HS-27A (cell line): ENCODE measurements at places on chromosomes 13 and 19.

- DNase-seq: no peak
These were observed 110.3 kb downstream of the GADD45B start for GRCh38 chr19:2586196-2586595.

- DNase-seq: no peak
These were observed 12.6 kb downstream of the KLC3 start for GRCh38 chr19:45352914-45353796.

- no peak for DNase-seq
These were observed 94.2 kb downstream of the FRY start for GRCh38 chr13:32125751-32126150.

- no peak for DNase-seq
These were observed 703 bp downstream of the RASGRP4 start for GRCh38 chr19:38425222-38425809.

- no peak for DNase-seq
These were observed 516.5 kb downstream of the SUCLA2 start for GRCh38 chr13:47484548-47484947.

- no peak for DNase-seq
These were observed 227.5 kb upstream of the SERP2 start for GRCh38 chr13:44146138-44146537.

- no peak for DNase-seq
These were observed 79.4 kb downstream of the SLC15A1 start for GRCh38 chr13:98672947-98673613.

GRCh38 chr19:21947775-21948174 is 63.0 kb downstream of the ZNF208 start:
- DNase-seq: no peak

- no peak for DNase-seq
These were observed 60.7 kb downstream of the MCF2L start for GRCh38 chr13:113029487-113030258.

DNA sequence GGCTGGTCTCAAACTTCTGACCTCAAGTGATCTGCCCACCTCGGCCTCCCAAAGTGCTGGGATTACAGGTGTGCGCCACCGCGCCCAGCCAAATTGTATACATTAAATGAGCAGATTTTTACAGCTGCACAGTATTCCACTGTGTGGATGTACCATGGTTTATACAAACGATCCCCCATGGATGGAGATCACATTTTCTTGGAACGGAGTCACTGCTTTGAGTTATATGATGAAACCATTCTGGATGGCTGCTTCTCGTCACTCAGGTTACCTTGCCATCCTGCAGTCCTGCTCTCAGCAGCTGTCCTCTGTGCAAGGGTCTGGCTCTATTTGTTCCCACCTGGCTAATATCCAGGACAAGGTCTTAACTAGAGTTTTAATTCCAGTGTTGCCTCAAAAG is 39.1 kb upstream of the SLC15A1 start:
- DNase-seq: no peak

DNA sequence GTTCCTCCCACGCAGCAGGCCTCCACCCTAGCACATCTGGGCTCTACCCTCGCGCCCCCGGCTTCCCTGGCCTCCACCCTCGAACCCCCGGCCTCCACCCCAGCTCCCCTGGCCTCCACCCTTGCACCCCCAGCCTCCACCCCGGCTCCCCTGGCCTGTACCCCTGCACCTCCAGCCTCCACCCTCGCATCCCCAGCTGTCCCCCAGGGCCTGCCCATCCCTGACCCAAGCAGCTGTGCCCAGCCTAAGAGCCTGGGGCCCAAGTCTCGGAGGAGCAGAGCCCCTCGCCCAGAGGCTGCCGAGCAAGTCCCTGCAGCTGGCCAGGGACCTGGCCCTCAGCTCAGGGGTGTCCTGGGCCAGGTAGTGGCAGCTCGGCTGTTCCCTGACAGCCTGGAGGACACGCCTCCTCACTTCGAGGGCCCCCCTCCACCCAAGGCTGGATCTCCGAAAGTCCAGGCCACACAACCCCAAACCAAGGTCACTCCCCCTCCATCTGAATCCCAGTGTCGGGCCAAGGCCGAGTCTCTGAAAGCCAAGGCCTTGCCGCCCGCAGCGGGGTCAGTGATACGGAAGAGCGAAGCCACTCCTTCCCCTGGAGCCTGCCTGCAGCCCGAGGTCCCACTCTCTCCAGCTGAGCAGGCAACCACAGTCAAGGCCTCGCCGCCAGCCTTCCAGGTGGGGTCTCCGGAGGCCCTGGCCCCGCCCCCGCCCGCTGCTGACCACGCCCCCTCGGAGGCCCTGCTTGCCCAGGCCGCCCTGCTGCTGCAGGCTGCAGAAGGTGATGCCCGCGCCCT is 7.9 kb upstream of the ARHGAP33 start:
- no peak for DNase-seq

DNA sequence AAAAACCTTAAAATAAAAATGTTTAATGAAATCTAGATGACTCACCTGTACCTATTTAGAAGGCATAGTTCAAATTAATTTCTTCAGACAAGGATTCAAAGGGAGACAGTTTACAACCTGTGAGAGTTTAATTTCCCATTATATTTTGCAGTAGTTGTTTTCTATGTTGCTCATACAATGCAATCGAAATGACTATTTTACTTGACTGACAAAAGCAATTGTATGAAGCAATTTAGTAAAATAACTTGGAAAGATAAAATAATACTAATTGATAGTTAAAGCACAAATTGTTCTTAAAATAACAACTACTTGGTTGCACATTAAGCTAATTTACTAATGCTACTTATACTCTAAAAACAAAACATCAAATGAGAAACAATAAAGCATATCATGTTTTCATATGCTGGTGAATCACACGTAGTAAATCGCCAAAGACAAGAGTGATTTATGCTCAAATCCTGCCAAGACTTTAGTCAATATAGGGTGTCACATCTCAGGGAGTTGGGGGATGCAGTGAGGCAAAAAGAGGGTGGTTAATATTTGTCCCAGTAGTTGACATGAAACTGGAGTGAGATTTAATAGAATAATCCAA is 6.4 kb downstream of the DACH1 start:
- no peak for DNase-seq

- no peak for DNase-seq
These were observed 58.3 kb downstream of the ZMYM2 start for GRCh38 chr13:20016649-20017364.
